Kidney glomerular epithelial cell (primary cell): ENCODE measurements at places on chromosomes 16 and 17.

DNA sequence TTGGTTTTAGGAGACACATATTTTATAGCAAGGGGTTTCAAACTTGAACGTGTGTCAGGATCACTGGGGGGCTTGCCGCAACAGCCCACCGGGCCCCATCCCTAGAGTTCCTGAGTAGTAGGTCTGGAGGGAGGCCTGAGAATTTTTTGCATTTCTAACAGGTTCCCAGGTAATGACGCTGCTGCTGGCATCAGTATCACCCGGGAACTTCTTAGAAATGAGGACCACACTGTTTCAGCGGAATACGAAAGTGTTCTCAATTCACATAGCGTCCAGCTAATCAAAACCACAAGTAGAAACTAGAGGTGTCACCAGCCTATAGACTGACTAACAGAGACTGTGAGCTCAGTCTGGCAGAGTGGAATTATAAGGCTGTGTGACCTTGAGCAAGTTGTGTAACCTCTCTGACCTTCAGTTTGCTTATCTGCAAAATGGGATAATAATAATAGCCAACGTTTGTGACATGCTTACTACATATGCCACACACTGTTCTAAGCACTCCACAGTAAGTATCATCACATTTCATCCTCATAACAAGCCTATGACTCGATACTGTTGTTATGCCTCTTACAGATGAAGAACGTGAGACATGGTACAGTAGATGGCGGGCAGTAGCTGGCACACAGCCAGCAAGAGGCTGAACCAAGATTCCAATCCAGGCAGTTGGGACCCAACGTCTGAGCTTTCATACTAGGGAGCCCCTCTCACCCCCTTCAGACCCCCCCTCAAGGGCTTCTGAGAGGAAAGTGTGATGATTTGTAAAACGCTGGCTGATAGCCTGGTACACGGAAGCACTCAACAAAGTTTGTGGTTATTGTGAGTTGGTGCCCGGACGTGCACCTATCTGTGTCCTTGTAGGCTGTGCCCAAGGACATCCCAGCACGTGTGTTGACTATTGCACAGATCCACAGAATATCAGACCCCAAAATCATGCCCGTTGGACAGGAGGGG is 4.6 kb upstream of the ICAM2 start:
- no peak for DNase-seq

GRCh38 chr17:77404812-77405581 is 264.2 kb downstream of the SEC14L1 start:
- peak; percentile 50 for DNase-seq

DNA sequence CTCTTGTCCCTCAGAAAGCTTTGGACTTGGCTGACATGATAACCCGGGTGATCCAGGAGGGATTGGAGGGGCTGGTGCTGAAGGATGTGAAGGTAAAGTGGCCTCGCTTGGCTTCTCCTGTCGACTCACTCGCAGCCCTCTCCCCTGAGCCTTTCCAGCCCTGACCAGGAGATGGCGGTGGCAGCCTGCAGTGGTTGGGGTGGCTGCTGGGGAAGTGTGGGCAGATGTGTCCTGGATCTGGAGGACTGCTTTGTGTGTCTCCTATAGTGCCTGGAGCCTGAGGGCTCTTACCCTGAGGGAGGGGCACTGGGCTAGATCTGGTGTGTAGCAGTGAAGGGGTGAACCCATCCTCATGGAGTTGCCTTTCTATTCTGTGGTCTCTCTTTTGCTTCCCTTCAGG is 17.9 kb downstream of the LIG3 start:
- peak; percentile 52 for DNase-seq

GRCh38 chr17:35605678-35606077 is 18.6 kb downstream of the AP2B1 start:
- no peak for DNase-seq
